Spleen (tissue), 13 donors: ENCODE measurements at places on chromosomes 2 and 18. TPM values are rescaled to one million over a fixed set of nuclear protein-coding genes. Genes with fewer than 3 reads are reported as not detected.

Gene SLC16A14
- polyA plus RNA-seq: 3.0 TPM

Gene CD8B2
- 0.22 TPM for polyA plus RNA-seq

Gene UPP2
- not detected for polyA plus RNA-seq

Gene FBXO15
- polyA plus RNA-seq: 3.3 TPM

Gene DNPEP
- 92.8 TPM for polyA plus RNA-seq

Gene STAT4
- 4.0 TPM for polyA plus RNA-seq

Gene THOC1
- polyA plus RNA-seq: 75.1 TPM

Gene DRC1
- polyA plus RNA-seq: not detected

Gene FAM136A
- polyA plus RNA-seq: 32.4 TPM
